ENCODE measurements at places on chromosomes 4 and X.

DNA sequence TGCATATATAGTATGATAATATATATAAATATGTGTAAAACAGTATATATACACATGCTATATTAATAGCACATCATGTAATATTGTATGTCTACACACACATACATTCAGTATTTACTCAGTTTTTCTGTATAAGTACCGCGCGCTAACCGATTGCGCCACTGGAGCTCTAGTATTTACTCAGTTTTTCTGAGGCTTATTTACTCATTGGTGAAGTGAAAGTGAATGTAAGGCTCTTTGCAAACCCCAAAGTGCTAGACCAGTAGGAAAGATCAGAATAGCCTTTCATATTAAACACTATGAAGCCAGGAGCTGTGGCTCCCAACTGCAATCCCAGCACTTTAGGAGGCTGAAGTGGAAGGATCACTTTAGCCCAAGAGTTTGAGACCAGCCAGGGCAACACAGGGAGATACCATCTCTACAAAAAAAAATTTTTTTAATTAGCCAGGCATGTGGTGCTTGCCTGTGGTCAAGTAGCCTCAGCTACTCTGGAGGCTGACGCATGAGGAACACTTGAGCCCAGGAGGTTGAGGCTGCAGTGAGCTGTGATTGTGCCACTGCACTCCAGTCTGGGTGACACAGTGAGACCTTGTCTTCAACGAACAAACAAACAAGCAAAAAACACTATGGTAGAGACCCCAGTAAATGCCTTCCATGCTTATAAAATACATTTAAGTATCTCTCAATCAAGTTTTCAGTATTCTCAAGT is 125.8 kb downstream of the KIT start:
- no peak for DNase-seq

DNA sequence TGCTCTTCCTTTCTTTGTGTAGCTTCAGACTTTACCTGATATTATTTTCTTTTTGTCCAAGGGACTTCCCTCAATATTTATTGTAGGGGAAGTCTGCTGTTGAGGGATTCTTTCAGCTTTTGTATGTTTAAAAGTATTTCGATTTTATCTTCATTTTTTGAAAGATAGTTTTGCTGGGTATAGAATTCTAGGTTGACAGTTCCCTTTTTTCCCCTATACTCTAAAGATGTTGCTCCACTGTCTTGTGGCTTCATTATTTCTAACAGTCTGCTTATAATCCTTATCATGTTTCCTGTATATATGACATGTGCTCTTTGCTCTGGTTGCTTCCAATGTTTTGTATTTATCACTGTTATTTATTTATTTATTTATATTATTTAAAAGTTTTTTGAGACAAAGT is 57.3 kb downstream of the CYTL1 start:
- DNase-seq: no peak

DNA sequence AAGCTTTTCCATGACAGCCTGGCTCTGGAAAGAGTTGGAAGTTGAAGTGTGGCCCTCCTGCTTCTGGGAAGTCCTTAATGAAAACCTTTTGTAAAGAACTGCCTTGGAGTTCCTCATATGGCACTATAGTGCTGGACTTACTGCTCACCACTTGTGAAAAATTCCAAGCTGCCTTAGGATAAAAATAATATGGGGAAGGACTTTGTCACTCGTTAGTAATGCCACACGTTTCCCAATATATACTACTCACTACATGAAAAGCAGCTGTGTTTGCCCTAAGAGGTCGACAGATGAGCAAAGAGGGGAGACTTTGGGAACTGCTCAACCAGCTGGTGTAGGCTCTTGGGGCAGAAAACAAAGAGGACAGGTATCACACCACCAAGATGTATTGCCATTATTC is 11.7 kb downstream of the OPHN1 start:
- no peak for DNase-seq

GRCh38 chrX:23805389-23805788 is 22.4 kb downstream of the SAT1 start:
- no peak for DNase-seq

- DNase-seq: no peak
These were observed 9.9 kb downstream of the CPE start for GRCh38 chr4:165388756-165389155.

DNA sequence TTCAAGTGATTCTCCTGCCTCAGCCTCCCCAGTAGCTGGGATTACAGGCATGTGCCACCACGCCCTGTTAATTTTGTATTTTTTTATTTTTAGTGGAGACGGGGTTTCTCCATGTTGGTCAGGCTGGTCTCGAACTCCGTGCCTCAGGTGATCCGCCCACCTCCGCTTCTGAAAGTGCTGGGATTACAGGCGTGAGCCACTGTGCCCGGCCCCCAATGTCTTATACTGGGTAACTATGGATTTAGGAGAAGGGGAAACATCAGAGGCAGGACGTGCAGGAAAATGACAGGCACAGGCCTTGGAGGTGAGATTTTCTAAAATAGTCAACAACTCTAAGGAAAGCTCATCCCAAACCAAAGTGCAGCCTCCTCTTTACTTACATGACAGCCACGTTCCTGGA is 11.1 kb upstream of the TSPYL2 start:
- DNase-seq: no peak

GRCh38 chr4:143451186-143451585 is 62.3 kb upstream of the SMARCA5 start:
- no peak for DNase-seq

- DNase-seq: no peak
These were observed 101.3 kb downstream of the TBL1X start for GRCh38 chrX:9566150-9566621.

DNA sequence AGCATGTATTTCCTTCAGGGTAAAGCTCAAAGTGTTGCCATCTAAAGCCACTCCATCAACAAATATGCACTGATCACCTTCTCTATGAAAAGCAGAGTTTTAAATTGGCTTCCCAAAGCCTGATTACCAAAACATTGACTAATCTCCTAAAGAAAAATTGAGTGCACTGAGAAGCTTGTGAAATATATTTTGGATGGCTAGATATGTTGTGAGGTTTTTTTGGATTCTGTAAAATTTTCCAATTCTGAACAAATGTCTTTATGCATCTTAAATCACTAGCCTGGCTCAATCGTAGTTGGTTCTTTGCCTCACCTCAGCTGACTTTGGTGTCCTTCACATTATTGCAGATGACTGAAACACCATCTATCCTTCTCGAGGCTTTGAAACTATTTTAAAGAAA is 14.9 kb upstream of the EXOSC9 start:
- no peak for DNase-seq

GRCh38 chrX:107831071-107831730 is 5.5 kb downstream of the MID2 start:
- peak; percentile 27 for DNase-seq

DNA sequence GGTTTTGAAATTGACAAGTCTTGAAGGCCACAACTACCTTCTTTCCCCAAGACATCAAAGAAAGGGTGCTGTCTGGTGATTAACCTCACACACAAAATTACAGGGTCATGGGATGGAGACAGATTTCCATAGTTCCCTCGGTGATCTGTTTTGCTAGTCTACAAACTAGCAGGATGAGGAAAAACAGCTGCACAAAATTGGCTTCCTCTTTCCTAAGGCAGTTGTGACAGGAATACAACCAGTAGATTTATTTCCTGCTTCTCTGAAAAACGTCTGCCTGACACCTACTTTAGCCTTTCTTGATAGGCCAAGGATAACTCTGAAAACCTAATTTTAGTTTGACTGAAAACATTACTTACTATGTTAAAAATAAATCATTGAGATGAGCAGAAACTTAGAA is 39.6 kb downstream of the DKK2 start:
- DNase-seq: no peak

DNA sequence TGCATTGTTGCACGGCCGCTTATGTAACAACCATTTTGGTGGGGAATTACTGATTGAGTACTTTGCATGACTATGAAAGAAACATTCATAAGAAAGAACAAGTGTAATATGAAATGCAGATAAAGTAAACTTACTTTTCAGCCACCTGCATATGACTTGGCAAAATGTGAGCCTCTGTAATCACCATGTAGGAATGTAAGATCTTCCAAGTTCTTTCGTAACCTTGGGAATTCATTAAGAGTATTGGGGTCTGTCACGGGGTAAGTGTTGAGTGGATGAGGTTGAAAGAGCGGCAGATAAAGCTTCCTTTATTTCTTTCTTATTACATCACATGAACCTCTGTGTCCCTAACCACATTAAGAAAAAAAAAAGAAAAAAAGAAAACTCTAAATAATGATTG is 348.5 kb upstream of the NR3C2 start:
- DNase-seq: no peak

DNA sequence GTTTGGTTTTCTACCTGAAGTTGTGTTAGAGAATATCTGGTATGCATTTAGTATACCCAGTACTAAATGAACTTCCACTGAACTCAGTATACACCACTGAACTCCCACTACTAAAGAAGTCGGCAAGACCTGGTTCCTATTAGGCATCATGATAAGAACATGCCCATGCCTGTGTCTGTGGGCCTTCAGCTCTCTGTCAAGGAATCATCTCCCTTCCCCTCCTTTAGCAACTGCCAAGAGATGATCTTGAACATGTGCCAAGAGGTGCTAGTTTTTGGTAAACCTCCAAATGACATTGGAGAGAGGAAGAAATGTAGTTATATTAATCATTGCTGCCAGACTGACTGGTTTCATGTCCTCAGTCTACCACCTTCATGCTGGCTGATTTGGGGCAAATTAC is 113.2 kb downstream of the ATP10D start:
- DNase-seq: no peak

- no peak for DNase-seq
These were observed 1.2 kb downstream of the GPC3 start for GRCh38 chrX:133983974-133984845.

DNA sequence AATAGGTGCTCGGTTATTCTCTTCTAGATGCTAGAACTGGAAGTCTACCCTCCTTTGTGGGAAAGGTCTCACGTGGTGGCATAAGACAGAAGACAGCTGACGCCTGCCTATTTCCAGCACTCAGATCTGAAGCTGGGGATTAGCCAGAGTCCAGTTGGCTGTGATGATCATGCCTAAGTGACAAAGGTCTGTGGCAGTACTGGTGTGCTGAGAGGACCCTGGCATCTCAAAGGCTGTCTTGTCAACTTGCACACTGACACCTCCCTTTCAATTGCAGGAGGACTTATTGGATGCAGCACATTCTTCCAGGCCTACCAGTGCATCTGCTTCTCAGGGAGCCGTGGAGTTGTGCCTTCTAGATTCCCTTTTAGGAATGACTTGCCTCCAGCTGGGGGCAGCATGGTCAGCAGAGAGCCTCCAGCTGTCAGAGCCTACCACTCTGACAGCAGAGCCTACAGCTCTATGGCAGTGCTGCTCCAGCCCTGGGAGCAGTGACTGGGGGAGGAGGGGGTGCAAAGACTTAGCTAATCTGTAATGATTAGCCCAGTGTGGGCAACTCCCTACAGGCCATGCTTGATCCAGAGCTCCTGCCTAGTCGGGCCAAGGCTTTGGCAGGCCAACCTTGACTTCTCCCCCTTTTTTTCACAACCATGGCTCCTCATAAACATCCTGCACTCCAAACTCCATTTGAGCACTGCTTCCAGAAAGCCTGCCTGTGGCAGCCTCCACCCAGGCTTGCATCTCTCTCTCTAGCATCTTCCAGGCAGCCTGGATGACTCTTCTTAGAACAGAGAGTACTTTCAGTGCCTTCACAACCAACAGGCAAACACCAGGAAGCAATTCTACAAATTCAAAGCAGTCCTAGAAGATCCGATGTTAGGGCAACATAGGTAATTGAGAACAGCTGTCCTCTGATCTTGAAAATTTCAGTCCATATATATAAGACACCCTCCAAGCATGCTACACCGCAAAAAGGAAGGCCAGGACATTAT is 13.8 kb upstream of the FGFBP2 start:
- no peak for DNase-seq

DNA sequence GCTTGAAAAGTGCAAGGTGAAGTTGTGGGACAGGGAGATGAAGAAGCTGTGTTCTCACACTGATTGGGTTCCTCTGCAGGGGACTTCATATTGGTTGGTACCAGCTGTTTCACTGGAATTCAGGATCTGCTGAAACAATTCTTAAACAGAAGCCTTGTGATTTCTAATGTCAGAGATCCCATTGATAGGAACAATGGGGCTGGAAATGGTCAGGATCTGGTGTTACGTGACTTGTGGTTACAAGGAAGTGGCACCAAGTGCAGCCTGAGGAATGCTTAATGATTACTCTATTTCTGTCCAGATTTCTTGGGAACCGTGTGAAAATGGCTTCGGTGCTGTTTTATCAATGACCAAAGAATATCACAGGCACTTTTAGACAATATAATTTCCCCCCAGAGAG is 68.1 kb downstream of the MOSPD2 start:
- DNase-seq: no peak

DNA sequence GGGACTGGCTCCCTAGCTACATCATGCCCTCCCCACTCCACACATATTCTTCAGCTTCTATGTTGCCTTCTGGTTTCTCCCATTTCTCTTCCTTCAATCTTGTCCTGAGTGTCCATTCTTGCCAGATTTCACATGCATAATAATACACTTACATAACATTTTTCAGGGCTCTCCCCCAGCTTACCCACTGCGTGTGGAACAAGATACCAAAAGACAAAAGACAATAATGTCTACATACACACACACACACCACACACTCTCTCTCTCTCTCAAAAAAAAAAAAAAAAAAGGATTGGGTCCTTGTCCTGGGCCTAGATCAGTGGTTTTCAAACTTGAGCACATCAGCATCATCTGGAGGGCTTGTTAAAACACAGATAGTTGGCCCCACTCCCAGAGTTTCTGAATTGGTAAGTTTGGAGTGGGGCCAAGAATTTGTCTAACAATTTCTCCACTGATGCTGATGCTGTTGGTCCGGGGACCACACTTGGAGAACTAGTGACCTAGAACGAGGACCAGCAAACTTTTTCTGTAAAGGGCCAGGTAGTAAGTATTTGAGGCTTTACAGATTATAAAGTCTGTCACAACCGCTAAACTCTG is 6.5 kb upstream of the SMARCA1 start:
- no peak for DNase-seq

- no peak for DNase-seq
These were observed 1193.3 kb upstream of the IGFBP7 start for GRCh38 chr4:58303456-58303855.

GRCh38 chrX:121975671-121976070 is 928.3 kb downstream of the GLUD2 start:
- DNase-seq: no peak

- no peak for DNase-seq
These were observed 149.7 kb downstream of the PTTG2 start for GRCh38 chr4:38109896-38110295.
